Stimulated activated naive CD8-positive, alpha-beta T cell treated with anti-CD3 and anti-CD28 coated beads, Interleukin-15, amount 100 ng/mL, for 72 hours (primary cell): ENCODE measurements at places on chromosomes 12 and 14.

GRCh38 chr12:58309806-58310205 lies 368.4 kb downstream of the ATP23 start:
- no peak for DNase-seq

DNA sequence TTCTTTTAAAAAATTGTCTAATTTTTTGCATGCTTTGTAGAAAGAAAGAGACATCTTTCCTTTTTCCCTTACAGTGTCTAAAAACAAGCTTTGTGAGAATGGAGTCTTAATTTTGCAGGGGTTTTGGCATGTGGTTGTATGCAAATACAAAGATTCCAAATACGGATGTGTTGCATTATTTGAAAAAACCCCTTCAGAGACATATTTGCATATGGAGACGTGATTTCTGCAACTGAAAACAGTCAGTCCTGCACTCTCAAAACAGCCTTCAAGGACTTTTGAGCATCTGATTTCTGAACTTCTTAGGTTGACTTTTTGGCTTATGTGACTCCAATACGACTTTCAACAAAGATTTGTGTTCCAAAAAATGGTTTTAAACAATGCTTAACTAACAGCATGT lies 7.8 kb downstream of the IRAK3 start:
- DNase-seq = no peak

DNA sequence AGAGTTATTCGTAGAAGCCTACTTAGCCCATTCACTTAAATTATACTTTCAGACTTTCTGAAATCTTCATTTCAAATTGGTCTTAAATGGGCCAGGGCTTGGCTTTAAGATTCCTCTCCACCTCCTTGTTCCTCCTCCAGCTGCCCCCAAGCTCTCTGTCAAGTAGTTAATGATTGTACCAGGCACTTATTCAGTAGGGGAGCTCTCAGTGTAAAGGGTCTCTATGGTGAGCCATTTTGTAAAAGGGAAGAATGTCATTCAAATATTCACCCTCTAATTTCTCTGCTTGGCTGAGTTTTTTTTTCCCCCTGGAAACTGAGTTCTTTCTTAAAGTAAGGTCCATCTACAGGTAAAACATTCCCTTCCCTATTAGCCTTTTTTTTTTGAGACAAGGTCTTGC lies 96.6 kb downstream of the SUDS3 start:
- DNase-seq = no peak

GRCh38 chr14:103113774-103114173 lies 9.5 kb upstream of the TNFAIP2 start:
- DNase-seq = no peak

DNA sequence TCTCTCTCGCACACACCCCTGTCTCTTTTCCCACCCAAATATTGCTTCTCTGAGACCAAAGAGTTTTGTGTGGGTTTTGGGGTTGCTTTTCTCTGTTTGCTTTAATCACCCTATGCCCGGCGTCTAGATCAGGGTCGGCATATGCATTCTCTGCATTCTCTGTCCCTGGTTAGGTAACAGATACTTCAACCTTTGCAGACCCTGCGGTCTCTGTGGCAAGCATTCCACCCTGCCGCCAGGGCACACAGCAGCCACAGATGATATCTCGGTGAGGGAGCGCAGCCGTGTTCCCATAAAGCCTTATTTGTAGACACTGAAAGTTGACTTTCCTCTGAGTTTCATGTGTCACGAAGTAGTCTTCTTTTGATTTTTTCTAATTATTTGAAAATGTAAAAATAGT lies 110.4 kb upstream of the FZD10 start:
- DNase-seq = no peak
